Dermis microvascular lymphatic vessel endothelial cell (primary cell): ENCODE measurements at places on chromosomes 7 and 10. TPM values are rescaled to one million over a fixed set of nuclear protein-coding genes. Genes with fewer than 3 reads are reported as not detected.

Gene TFPI2
- total RNA-seq = 60.8 and 290 TPM in 2 replicates

Gene CYP2W1
- not detected in 2 replicates for total RNA-seq

Gene NEUROD6
- not detected in 2 replicates for total RNA-seq

Gene DOCK4
- 59.7 and 63.8 TPM in 2 replicates for total RNA-seq

Gene SH2D4B
- total RNA-seq = under 0.01 and 0.13 TPM in 2 replicates

Gene TDRD1
- not detected in 2 replicates for total RNA-seq

Gene PODXL
- 194 and 210 TPM in 2 replicates for total RNA-seq

Gene TBL2
- 38.6 and 70.0 TPM in 2 replicates for total RNA-seq

Gene TBX20
- 0.13 TPM in 1 of 2 replicates, not detected in the other for total RNA-seq

Gene ANKRD22
- not detected in 2 replicates for total RNA-seq

Gene CLRN3
- total RNA-seq = 0.13 and 0.25 TPM in 2 replicates

Gene NACAD
- total RNA-seq = 0.39 and 0.89 TPM in 2 replicates

Gene TAS2R38
- total RNA-seq = not detected in 2 replicates
